NCI-H1694 treated with DMSO at 0.1 percent for 48 hours (cell line): ENCODE measurements at places on chromosomes 1 and 21.

DNA sequence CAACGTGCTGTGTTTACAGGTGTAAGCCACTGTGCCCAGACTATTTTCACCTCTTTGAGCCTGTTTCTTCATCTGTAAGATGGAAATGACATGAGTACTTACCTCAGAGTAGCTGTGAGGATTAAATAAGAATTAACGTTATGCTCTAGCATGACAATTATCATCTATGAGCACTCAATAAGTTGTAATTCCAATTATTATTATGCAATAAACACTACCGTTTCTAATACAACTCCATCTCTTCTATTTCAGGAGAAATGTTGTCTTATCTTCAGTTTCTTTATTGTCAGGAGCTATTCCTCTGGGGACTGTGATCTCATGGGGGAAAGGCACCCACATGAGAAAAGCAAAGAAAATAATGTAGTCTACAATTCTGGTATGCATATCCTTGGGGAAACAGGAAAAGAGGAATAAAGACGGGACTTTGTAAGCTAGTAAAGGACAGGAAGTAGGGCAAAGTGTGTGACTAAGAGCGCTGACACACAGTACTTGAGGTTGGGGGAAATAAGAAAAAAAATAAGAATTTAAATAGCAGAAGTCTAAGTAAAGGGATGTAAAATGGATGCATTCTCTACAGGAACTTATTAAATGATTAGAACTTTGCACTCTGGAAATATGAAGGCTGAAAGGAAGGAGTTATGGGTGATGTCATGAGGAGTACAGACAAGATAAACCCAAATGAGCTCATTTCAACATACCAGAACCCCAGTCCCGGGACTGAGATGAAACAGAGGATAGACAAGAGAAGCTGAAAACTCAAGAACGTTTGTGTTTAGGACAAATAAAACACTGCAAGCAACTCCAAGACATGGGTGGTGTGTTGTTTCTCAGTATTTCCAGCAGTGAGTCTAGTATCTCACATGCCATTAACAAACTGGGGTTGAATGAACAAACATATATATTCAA, 9.8 kb downstream of the PHC2 start:
- DNase-seq = no peak

- no peak for DNase-seq
These were observed 30.4 kb downstream of the S100A10 start for GRCh38 chr1:151963288-151963687.

DNA sequence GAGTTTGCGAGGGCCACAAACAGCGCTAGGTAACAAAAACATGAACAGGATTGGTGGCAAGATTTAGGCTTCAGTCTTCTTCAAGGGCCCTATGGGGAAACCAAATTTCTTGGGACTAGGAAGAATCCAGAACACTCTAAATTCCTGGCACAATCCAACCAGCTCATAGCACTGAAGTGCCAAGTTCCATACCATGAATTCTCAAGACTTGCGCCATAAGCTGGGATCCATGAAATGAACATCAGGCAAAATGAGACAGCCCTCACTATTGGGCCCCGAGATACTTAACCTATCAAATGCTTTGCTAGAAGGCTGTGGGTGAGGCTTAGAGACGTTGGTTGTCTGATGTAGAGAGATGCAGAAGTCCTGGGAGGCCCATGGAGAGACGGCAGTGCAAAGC, 322.1 kb downstream of the PAPPA2 start:
- no peak for DNase-seq

- no peak for DNase-seq
These were observed 35.2 kb downstream of the OBSCN start for GRCh38 chr1:228243093-228243492.

DNA sequence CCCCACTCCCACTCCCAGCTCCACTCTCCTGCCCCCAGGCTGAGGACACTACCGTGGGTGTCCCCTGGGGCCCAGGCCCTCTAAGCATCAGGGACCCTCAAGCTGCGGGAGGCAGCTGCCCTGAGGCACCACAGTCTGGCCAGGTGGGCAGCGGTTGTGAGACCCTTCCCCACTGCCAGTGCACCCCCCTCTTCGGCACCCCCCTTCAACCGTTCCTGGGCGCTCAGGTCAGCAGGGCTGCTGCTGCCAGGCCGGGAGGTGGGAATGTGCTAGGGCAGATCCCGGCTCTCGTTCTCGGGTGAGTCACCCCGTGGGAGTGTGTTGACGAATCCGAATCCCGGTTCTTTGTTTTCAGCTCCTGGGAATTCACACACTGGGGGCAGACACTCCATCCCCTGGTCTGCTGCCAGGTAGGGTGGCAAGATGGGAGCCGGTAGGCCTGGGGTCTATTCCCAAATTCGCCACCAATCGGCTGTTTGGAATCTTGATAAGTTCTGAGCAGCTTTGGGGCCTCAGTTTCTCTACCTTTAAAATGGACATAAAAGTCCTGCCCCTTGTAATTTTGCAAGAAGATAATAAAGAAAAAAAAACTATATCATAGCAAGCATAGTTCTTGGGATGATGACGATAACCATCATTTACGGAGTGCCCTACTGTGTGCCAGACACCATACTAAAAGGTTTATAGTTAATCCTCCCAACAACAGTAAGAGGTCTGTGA, 28.5 kb upstream of the CASZ1 start:
- DNase-seq = no peak

- DNase-seq = no peak
These were observed 409.3 kb upstream of the RUNX1 start for GRCh38 chr21:35458405-35458804.

GRCh38 chr1:203625628-203626019, 1.0 kb upstream of the ATP2B4 start:
- peak; percentile 86 for DNase-seq

- no peak for DNase-seq
These were observed 19.8 kb downstream of the CD1D start for GRCh38 chr1:158200527-158200926.

GRCh38 chr1:58852731-58853485, 69.1 kb upstream of the JUN start:
- no peak for DNase-seq

DNA sequence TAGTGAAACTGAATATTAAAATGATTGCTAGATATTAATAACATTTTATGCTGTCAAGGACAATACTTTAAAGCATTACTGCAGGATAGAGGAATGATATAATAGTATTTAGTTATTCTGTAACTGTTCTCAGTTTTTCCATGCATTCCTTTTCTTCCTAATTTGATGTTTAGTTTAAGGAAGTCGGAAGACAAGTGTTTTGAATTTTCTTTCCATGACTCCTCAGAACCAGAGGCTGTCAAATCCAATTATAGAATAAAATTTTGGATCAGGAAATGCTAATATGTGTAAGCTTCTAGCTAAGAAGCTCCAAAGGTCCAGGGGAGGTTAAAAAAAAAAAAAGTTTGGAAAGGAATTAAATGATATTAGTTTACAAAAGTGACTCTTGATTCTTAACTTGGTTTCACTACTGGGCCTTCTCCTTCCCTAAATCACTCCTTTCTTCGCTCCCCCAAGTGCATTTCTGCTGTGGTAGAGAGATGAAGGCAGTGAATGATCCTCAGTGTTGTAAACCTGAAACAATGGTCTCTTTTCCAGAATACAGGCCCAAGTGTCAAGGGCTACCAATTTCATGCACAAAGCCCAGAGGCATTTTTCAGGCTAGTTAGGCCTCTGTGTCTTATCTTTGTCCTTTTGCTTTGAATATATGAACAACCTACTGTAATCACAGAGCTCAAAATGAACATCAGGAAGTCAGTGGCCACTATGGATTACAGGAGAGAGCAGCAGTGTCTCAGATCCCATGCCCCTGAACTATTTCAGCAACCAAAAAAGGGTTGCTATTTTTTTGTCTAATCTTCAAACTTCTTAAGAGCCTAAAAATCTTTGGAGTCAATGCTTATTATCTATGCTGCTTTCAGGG, 6.2 kb downstream of the ADSS2 start:
- DNase-seq = no peak

- DNase-seq = no peak
These were observed 27.2 kb downstream of the PCBP3 start for GRCh38 chr21:45670731-45671130.

GRCh38 chr1:15029786-15030185, 123.8 kb upstream of the TMEM51 start:
- DNase-seq = no peak

- DNase-seq = no peak
These were observed at the start of gene SLAMF6 for GRCh38 chr1:160522622-160523345. TSS of gene SLAMF6 (minus strand) at chr1:160523255. CDS start at chr1:160523192, 63 bp downstream.

GRCh38 chr1:242243472-242243871, 244.6 kb upstream of the MAP1LC3C start:
- DNase-seq = peak; percentile 85

DNA sequence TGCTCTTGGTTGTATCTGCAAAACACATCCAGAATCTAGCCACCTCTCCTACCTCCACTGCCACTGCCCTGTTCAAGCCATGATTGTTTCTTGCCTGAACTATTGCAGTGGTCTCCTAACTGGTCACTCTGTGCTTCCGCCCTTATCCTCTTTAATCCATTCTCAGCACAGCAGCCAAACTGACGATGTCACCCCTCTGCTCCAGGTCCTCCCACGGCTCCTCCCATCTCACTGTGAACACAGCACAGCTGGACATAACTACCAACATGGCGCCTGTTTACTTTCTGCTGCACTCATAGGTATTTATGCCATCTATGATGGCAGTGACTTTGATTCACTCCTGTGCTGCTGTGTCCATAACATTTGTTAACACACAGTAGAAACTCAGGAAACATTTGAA, 406.7 kb downstream of the DISC1 start:
- no peak for DNase-seq

- peak; percentile 37 for DNase-seq
These were observed 2.9 kb downstream of the LMO4 start for GRCh38 chr1:87331365-87332241.

DNA sequence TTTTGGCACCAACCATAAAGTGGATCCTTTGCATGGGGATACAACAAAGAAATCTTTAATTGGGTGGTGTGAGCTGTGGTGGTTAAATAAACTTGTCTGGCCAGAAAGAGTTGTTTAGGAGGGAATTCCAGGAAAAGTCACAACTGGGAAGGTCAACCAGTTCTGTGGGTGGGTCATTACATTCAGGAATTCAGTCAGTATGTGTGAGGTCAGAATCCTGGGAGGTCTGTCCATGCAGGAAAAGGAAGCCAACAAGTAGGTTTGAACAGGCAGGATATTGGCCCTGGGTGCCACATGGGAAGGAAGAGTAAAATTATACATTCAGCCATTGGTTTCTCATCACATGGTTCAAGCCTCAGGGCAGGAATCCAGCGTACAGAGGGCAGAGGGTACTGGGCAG, 162.3 kb upstream of the ADAMTS5 start:
- DNase-seq = no peak

GRCh38 chr1:226529891-226530290, 18.7 kb upstream of the STUM start:
- no peak for DNase-seq

DNA sequence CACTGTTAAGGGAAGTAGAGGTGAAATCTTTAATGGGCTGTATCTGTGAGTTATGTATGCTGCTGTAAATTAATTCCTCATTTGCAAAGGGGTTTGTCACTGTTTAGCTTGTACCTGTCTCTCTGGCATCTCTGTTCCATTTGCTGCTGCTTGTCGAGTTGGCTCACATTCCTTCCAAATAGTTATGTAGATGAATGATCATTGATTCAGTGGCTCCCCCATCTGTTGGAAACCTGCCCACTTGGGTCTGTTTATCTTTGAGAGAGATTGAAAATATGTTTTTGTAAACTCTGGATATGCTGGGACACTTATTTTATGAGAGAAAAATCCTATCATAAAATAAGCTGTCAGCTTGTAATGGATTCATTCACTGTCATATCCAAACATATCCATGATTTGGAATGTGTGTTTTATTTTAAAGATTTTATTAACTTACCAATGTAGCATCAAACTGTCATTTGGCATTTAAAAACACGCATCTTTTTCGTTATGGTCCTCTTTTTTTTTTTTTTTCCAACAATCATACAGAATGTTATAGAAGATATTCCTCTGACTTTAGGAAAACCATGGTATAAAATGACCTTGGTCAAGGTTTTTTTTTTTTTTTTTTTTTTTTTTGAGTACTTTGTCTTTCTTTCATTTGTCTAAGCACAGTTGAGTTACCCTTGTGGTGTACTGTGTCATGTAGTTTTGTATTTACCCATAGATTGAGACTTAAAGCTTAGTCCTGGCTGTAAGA, 3.5 kb downstream of the RYR2 start:
- peak; percentile 19 for DNase-seq
